ENCODE measurements at places on chromosomes 7 and 10.

- DNase-seq, result no peak
Observed at GRCh38 chr10:71021402-71021801, 133.0 kb upstream of the PCBD1 start.

DNA sequence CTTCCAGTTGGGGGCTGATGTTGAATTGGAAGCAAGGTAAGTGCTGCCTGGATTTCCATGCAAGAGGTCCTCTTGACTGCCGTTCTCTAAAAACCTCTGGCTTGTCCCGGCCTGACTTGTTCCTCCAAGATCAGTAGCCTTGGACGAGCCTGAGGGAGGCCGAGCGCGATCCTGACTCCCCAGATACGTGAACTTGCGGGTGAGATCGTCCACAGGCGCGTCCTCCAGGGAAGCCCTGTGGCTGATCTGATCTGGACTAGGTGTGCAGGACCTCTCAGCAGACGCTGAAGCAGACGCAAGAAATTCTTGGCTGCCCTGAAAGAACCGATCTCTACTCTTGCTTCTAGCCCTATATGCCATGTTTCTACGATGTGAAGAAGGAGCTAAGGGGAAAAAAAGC lies 29.7 kb downstream of the ZC3HAV1 start:
- DNase-seq, result no peak

GRCh38 chr7:74619235-74619860 lies 38.2 kb upstream of the GTF2I start:
- no peak for DNase-seq

GRCh38 chr7:71429083-71429482 lies 297.1 kb downstream of the GALNT17 start:
- no peak for DNase-seq

GRCh38 chr7:121202834-121203233 lies 126.0 kb upstream of the WNT16 start:
- DNase-seq, result no peak

DNA sequence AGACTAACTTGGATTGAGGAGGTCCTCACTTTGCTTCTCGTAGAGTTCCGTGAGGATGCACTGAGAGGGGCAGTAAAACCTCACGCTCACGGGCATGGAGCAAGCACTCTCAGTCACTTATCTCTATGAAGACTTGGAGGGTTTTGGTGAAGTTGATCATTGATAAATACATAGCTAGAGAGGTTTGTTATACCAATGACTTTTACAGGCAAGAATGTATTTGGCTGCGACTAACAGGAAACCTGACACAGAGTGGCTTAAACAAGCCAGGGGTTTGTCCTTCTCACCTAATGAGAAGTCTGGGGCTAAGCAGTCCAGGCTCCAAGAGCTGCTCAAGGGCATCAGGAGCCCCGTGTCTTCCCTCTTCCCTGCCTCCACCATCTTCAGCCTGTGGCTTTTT lies 6.1 kb downstream of the BICC1 start:
- no peak for DNase-seq

DNA sequence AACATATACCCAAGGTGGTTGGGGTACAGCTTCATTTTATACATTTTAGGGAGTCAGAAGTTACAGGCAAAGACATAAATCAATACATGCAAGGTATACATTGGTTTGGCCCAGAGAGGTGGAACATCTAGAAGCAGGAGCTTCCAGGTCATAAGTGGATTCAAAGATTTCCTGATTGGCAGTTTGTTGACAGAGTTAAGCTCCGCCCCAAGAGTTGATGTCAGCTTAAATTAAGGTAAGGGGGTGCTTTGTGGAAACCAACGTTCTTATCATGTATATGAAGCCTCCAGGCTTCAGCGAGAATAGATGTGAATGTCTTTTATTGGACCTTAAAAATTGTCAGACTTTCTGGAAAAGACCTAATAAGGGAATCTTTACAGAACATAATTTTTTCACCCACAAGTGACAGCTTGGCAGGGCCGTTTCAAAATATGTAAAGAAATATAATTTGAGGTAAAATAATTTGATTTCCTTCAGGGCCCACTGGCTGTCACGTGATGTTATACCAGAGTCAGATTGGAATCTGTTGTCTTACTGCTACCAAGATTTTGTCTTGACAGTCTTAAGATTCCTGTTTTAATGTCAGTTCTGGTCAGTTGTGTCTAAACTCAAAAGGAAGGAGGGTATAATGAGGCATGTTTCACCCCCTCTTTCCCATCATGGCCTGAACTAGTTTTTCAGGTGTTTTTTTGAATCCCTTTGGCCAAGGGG lies 6.3 kb upstream of the PANK1 start:
- DNase-seq, result no peak

DNA sequence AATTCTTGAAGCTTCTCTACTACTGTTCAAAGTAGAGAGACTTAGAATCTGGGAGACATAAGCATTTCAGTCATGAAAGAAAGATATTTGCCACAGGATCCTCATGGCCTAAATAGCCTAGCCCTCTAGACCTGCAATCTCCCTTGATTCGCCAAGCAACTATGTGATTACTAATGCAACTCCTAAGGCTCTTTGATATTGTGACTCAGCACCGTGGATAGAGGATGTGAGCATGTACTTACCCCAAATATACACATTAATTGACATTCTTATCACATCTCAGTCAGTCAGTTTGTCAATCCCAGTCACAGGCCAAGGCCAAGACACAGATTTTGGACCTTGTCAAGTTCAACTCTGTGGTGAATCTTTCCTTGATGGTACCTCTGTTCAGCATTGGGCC lies 42.6 kb downstream of the GPR37 start:
- no peak for DNase-seq
